ENCODE measurements at places on chromosomes 5 and 9.

DNA sequence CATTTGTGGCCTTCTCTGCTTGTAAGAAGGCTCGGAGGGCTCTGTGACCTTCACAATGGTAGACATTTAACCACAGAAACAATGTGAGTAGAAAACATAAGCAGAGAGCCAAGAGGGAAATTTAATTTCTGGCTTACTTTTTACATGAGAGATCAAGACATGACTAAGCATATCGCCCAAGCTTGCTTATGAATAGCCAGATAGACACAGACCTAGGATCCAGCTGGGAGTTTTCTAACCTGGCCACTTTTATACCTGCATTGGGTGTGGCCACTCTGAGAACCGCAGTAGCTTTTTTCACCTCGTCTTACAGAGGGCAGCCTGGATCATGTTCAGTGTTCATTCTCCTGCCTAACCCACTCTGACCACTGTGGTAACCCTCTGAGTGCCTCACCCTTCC is 244.9 kb upstream of the KCNN2 start:
- DNase-seq, result no peak

- no peak for DNase-seq
Measured at GRCh38 chr9:130213911-130214761, 41.9 kb downstream of the NCS1 start.

DNA sequence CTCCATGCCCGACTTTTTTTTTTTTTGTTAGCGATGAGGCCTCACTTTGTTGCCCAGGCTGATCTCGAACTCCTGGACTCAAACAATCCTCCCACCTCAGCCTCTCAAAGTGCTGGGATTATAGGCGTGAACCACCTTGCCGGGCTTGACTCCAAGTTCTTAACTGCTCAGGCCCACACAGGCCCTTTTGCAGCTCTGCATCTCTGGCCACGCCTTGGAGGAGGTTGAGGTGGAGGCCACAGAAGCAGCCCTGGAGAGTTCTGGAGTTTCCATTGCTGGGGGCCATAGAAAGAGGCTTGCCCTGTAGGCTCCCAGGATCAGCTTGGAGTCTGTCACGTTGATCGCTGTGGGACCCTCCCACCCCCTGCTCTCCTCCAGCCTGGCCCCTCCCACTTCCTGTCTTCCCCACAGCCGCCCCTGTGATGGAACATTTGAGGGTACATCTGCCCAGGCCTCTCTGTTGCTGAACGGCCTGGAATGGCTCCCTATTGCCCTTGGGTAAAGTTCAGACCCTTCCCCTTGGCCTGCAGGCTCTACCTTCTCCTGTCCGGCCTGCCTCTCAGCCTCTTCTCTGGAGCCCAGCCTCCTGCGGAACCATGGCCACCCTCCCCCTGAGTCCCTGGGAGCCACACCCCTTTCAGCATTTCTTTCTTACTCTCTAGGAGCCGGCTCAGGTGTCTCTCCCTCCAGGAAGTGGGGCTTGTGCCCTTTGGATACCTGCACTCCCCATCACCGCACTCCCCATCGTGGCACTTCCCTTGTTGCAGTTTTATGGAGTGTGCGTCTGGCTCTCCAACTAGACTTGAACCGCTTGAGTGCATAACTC is 30.4 kb upstream of the IER5L start:
- DNase-seq, result peak; percentile 54

- DNase-seq, result no peak
Measured at GRCh38 chr9:135343136-135343535, 136.4 kb upstream of the PPP1R26 start.

DNA sequence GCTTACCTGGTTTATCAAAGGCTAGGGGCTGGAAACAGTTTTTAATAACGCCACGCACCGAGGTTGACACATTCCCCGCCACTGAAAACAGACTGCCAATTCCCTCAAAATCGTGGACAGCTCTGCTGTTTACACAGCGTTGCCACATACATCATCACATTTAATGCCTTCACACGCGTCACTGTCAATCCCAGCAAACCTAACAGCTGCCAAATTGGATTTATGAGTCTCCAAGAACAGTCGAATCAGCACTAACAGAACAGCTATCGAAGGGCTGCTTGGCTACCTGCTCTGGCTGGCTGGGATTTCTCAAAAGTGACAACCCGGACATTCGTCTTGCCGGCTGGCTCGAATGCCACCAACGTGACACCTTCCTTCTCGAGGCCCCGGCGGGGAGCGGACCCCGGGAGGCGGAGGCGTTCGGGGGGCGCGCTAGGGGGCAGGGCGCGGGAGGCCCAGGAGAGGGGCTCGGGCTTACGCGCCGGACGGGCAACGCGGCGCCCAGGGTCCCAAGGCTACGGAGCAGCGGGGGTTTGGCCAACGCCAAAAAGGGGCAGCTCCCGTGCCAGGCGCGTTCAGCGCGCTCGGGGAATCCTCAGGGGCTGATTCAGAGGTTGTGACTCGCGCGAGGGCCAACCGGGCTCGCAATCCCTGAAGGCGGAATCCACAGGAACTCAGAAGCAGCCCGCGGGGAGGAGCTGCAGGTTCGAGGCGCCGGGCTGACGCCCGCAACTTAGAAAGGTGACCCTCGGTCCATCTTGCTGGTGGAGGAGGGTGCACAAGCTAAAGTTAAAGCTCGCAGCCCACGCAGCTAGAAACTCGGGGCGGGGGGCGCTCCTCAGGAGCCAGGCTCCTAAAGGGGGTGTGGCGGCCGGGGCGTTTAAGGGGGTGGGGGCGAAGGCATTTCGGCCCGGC is 1.2 kb downstream of the CDC14B start:
- DNase-seq, result peak; percentile 2

GRCh38 chr5:180381851-180382480 is 28.8 kb upstream of the GFPT2 start:
- no peak for DNase-seq

- DNase-seq, result no peak
Measured at GRCh38 chr9:83537331-83538171, 650 bp downstream of the FRMD3 start.

- peak; percentile 63 for DNase-seq
Measured at GRCh38 chr9:20640331-20641187, 18.3 kb upstream of the MLLT3 start.

DNA sequence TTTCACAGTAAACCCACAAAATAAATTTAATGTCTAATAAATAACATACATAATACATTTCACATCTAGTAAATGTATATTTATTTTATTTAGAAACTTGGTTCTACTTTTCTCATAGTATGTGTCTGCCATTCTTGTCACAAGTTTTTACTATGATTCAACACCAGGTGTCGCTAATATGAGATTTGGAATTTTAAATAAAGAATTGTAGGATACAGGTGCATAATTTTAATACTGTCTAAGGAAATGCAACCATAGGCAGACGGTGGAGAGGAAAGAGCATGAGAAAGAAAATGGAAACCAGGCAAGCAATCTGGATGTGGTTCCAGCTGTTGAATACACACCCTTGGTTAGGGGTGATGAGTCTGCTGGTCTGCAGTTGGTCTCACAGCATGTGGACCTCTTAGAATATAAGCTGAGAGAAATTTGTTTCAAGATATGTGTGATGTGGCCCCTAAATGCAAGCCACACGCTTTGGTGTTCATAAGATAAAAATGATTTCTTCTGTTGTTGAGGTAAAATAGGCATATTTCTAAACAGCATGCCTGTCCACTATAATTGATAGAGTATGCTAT is 114.7 kb upstream of the TXNDC8 start:
- DNase-seq, result no peak

DNA sequence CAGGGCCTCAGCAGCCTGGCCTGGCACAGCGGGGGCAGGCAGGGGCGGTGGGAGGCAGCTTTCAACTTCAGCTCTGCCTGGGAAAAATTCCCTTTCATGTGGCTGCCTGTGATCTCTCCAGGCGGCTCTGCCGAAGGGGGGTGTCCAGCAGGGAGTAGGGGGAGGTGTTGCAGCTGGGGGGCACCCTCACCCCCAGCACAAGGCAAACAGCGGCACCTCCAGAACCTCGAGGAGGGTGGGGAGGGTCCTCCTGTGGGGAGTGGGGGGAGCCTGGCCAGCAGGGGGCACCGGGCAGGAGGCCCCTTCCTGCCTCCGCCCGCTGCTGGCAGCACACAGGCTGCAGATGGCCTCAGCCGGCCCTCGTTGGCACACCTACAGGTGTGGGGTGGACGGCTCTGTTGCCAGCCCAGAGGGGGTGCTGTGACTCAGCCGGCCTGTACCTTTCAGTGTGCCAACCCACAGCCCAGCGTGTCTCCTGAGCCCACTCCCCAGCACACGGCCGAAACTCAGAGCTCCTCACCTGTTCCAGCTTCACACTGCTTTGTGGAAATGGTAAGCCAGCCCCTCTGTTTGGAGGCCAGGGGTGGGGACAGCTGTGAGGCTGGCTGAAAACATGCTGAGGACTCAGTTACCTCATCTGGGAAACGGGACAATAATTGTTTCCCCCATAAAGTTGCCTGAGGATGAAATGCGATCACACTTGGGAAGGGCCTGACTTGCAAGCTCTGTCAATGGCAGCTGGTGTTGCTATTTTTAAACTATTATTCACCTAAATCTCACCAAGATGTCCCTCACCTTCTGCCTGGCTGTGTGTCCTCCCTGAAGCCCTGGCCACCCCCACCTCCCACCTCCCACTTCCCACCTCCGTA is 37.0 kb downstream of the CXXC5 start:
- DNase-seq, result no peak

GRCh38 chr9:129983891-129984290 is 59.1 kb downstream of the FNBP1 start:
- no peak for DNase-seq

GRCh38 chr5:178331491-178331996 is 98.9 kb upstream of the PHYKPL start:
- DNase-seq, result no peak

DNA sequence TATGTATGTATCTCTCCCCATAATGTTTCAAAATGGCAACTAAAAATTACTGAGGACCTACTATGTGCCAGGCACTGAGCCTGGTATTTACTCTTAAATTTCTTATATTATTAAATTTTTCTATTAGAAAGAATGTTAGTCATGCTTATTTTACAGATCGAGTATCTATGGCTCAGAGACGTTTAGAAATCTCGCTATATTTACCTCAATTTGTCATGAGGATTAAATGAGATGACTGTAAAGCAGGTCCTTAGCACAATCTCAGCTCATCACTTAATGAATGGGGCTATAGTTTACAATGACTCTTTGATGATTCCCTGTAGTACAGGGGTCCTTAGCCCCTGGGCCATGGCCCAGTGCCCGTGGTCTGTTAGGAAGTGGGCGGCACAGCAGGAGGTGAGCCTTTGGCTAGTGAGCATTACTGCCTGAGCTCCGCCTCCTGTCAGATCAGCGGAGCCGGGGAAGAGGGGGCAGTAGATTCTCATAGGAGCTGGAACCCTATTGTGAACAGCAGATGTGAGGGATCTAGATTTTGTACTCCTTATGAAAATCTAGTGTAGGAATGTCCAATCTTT is 15.5 kb downstream of the ENC1 start:
- DNase-seq, result no peak

- no peak for DNase-seq
Measured at GRCh38 chr9:1284727-1285126, 234.6 kb downstream of the DMRT2 start.

- no peak for DNase-seq
Measured at GRCh38 chr5:178547753-178548415, 42.3 kb downstream of the COL23A1 start.

- DNase-seq, result no peak
Measured at GRCh38 chr9:89953824-89954615, 349.2 kb downstream of the GADD45G start.

GRCh38 chr9:82599336-82599949 is 463.5 kb downstream of the RASEF start:
- DNase-seq, result no peak

DNA sequence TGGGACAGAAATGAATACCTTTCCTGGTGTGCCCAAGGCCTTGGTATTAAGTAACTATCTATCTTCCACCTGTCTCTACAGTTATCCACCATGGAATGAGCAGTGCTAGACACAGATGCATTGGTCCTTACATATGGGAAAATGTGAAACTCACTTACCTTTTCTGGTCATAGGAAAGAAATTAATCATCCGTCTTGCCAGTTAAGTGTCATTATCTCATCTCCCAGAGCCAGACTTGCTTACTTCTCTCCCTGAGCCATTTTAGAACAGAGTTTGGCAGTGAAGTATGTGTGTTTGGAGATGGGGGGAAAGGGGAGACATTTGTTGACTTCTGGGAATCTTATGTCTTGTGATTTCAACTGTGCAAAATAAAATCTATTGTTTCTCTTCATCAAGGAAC is 1211.0 kb upstream of the CDH6 start:
- no peak for DNase-seq
